NCI-H510A treated with DMSO at 0.1 percent for 48 hours (cell line): ENCODE measurements at places on chromosomes 5 and 9.

GRCh38 chr5:132214491-132214890 is 13.2 kb downstream of the P4HA2 start:
- no peak for DNase-seq

- no peak for DNase-seq
Observed at GRCh38 chr9:81566074-81566698, 123.2 kb downstream of the TLE1 start.

DNA sequence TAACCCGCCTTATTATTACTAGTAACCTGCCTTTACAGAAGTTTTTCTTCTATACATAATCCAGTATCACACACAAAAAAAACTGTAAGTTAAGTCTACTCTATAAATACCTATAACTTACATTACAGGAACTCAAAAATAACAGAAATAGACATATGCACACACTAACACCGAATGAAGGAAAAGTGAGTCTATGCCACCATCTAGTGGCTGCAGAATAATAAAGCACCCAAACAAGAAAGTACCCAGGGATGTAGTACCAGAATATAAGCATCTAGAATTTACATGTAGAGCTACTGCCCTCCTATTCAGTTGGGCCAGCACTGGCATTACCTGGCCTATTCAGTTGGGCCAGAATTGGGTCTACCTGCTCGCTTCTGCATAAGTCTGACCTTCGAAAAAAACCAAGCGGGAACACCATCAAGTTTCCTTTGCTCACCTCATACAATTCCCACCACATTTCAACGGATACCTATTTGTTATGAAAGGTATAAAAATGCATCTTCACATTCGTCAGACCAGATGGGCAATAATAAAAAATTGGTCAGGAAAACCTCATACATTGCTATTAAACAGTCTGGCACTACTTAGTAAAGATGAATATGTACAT is 4.0 kb upstream of the NIPSNAP3A start:
- peak; percentile 71 for DNase-seq

DNA sequence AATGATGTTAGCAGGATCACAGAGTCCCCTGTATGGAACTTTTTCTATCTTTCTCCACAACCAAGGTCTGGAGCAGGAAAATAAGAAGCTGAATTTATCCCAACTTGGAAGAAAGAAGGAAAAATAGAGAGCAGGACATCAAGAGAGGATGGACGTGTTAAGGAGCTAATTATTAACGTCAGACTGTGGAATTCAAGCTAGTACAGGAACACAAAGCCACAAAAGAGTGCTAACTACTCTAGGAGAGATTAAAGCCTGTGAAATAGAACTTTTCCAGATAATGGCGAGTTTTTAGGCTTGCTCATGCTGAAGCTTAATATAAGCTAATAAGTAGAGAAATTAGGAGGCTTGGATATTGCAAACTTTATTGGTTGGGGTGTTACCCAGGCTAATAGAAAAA is 632 bp upstream of the SPINK13 start:
- DNase-seq, result no peak

GRCh38 chr9:137740312-137740711 is 121.5 kb downstream of the EHMT1 start:
- DNase-seq, result peak; percentile 66
